ENCODE measurements at places on chromosomes 11 and 22. TPM values are rescaled to one million over a fixed set of nuclear protein-coding genes. Genes with fewer than 3 reads are reported as not detected.

DNA sequence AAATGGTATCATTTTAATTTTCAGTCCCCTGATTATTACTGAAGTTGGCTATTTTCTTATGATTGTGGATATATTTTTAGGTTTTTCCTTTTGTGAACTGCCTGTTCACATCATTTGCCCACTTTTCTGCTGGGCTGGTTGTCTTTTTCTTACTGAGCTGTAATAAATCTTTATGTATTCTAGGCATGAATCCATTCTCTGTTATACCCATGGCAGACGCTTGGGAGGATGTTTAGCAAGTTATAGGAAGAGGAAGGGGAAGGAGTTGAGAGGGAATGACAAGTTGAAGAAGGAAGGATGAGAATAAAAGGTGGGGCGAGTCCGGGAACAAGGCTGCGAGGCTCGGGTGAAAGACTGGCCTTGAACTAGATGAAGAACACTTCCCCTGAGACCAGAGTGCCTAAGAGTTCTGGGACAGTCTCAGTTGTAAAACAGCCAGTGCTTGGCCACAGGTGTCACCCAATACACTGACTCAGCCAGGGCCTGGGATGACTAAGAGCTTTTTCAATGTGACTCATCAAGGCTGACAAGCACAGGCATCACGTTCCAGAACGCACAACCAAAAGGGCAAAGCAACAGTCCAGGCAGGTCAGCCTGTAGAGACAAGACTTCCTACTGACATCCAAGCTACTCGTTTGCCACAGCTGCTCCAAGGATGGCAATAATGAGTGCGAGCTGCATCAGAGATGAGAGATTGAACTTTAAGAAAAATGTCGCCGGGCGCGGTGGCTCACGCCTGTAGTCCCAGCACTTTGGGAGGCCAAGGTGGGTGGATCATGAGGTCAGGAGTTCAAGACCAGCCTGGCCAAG, 35.2 kb downstream of the LRFN4 start:
- peak; percentile 85 for DNase-seq

- DNase-seq: no peak
These were observed 101.9 kb downstream of the WT1 start for GRCh38 chr11:32333320-32333991.

DNA sequence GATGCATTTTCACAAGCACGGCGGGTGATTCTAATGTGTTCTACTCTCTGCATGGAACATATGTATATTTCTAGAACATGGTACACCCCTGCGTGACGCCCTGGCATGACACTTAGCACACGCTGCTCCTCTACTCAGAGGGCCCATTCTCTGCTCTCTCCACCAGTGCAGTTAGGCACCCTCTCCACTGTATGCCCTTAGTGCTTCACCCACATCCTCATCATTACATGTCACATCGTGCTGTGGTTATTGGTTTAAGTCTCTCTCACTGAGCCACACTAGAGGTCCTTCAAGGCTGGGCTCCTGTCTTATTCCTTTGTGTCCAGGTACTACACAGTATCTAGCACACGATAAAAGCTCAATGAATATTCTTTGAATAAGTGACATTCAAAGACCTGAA, 16.7 kb downstream of the TMPRSS13 start:
- no peak for DNase-seq

DNA sequence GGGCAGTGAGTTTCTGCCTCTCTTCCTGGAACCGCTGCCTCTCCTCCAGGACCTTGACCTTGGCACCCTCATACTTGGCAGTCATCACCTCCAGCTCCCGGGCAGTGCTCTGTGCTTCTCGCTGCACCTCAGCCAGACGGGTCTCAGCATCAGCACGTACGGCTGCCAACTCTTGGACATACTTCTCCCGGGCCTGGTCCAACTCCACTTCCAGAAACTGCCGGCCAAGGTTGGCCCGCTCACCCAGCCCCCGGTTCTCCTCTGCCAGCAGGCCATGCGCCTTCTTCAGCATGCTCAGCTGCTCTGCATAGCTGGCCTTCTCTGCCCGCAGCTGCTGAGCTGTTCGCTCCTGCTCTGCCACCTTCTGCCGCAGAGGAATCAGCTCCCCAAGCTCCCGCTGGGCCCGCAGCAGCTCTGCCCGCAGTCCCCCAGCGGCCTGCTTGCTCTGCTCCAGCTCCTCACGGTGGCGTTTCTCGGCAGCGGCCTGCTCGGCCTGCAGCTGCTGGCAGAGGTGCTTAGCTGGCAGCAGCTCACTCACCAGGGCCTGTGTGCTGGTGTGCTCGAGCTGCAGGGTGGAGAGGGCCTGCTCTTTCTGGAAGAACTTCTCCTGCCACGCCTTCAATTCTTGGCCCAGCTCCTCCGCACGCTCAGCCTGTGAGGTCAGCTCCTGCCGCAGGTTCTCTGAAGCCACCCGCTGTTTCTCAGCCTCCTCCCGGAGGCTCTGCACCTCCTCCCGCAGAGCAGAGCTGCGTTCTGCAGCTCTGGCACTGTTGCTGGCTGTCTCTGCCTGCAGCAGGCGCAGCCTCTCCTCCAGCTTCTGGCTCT, 14.4 kb downstream of the IL18BP start:
- no peak for DNase-seq

Gene KRTAP5-10
- not detected for total RNA-seq

Gene MMP13
- total RNA-seq: 0.12 TPM

Gene NUMA1
- total RNA-seq: 116 TPM

Gene OR51B2
- total RNA-seq: not detected

Gene PTPRCAP
- 3.6 TPM for total RNA-seq
